ENCODE measurements at places on chromosomes 2 and 18. TPM values are rescaled to one million over a fixed set of nuclear protein-coding genes. Genes with fewer than 3 reads are reported as not detected.

Gene MAP3K19
- not detected for total RNA-seq

Gene PSMA8
- not detected for total RNA-seq

Gene CDH7
- not detected for total RNA-seq

Gene CWC22
- total RNA-seq: 10.7 TPM

Gene WDR43
- total RNA-seq: 94.4 TPM

Gene FZD7
- 6.4 TPM for total RNA-seq

Gene FAP
- 0.15 TPM for total RNA-seq

Gene RIT2
- not detected for total RNA-seq

Gene CDKL4
- not detected for total RNA-seq

Gene GTF2A1L
- total RNA-seq: not detected

Gene DAW1
- total RNA-seq: 3.2 TPM

Gene MROH2A
- 0.26 TPM for total RNA-seq

Gene LBH
- total RNA-seq: 122 TPM

Gene SCN3A
- total RNA-seq: not detected

Gene IL1F10
- total RNA-seq: not detected

Gene NXPH2
- not detected for total RNA-seq

Gene ENOSF1
- 26.3 TPM for total RNA-seq

All from A549 treated with Mapracorat at 1 μM for 4 hours (cell line).